ENCODE measurements at places on chromosomes 12 and 14.

- no peak for DNase-seq
These were observed 305.0 kb upstream of the DIO3 start for GRCh38 chr14:101256266-101256665.

- peak; percentile 76 for DNase-seq
These were observed 3.3 kb upstream of the POP5 start for GRCh38 chr12:120584343-120585149.

GRCh38 chr12:5244513-5244972, 187.4 kb upstream of the NTF3 start:
- DNase-seq = peak; percentile 28

- no peak for DNase-seq
These were observed 552.8 kb downstream of the VRK1 start for GRCh38 chr14:97349946-97350345.

- no peak for DNase-seq
These were observed 37.6 kb downstream of the SINHCAF start for GRCh38 chr12:31288381-31288780.

GRCh38 chr12:74538491-74539258, 1.0 kb downstream of the ATXN7L3B start:
- peak; percentile 65 for DNase-seq

GRCh38 chr12:105492591-105493545, 162.4 kb downstream of the C12orf75 start:
- DNase-seq = no peak

DNA sequence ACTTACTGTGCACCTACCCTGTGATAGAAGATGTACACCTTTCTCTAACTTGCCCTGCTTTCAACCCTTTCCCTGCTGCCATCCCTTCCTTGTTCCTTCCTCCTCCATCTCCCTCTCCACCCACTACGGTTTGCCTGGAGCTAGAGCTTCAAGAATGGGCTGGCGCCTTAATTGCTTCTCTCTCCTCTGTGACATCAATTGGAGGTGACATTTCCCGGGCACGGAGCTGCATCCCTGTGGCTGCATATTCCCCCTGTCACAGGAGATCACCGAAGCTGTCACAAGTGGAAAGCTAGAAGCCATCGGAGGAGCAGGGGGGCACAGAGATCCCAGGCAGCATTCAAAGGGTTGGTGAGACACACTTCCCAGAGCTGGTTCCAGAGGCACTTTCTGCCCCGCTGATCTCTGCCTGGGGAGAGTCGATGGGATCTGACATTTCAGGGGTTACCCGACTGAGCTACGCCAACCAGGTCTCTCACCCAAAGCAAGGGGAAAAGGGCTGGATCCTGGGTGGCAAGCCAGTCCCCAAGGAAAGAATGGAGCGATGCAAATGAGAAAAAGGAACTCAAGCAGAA, 604.9 kb downstream of the MED13L start:
- DNase-seq = no peak

GRCh38 chr14:22131749-22132476, 457.1 kb downstream of the DAD1 start:
- DNase-seq = no peak

- DNase-seq = no peak
These were observed 30.6 kb upstream of the RFX4 start for GRCh38 chr12:106552228-106552627.

- no peak for DNase-seq
These were observed 11.1 kb downstream of the DICER1 start for GRCh38 chr14:95146079-95146771.

- DNase-seq = no peak
These were observed 58.7 kb downstream of the TBK1 start for GRCh38 chr12:64510667-64511066.

- no peak for DNase-seq
These were observed 168.4 kb downstream of the FUT8 start for GRCh38 chr14:65580973-65581372.

GRCh38 chr14:102606296-102606695, 13.8 kb downstream of the RCOR1 start:
- no peak for DNase-seq

DNA sequence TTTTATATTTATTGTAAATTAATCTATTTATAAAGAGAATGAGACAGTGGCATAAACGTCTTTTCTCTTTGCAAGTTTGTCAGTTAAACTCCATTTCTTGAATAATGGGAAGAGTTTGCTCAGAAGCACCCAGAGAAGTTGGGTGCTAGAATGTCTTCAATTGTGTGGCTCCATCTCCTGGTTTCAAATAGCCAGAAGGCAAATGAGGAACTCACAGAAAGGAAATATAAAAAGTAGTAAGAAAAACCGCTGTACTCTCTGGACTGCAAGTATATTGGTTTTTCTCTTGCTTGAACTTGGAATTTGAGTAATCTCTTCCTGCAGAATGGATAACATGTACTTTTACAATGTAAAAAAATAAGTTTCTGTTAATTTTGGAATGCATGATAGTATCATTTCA, 217.5 kb downstream of the DPY19L2 start:
- DNase-seq = no peak

- no peak for DNase-seq
These were observed 23.1 kb upstream of the GNS start for GRCh38 chr12:64782191-64782876.

DNA sequence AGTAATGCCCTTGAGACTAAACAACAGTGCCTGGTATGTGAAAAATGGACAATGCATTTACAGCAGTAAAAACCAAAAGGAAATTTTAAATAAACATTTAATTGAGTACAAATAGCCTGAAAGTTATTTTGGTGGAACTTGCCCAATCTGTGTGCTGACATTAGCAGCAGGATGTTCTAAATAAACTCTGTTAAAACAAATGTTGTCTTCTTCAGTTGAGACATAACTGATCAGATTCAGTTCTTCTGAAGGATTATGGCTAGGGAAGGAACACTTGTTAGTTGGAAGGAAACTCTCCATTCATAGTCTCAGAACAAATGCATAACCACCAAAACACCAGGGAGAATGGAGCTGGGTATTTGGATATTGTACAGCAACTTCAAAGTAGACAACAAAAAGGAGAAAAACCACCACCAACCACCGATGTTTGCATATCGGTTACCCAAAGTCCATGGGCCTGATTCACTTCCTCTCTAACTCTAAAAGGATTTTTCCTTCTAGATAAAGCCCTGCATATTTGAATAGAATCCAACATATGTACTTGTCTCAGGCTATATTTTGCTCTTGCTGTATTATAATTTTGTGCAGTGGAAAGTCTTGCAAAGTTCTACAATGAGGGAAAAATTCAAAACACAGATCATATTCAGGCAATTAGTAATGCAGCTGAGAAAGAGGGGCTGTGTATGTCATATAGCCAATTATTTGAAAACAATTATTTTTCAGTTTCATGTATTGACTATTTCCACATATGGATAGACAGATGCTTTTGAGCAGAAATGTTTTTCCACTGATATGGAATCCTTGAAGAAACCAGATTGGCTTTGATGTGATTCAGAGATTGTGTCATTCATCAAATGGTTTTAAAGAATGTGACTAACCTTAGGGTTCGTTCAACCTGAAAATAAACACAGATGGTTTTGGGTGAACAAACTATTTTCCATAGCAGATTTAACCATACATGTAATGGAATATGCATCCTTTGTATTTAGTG, 152.2 kb upstream of the BMP4 start:
- DNase-seq = no peak

DNA sequence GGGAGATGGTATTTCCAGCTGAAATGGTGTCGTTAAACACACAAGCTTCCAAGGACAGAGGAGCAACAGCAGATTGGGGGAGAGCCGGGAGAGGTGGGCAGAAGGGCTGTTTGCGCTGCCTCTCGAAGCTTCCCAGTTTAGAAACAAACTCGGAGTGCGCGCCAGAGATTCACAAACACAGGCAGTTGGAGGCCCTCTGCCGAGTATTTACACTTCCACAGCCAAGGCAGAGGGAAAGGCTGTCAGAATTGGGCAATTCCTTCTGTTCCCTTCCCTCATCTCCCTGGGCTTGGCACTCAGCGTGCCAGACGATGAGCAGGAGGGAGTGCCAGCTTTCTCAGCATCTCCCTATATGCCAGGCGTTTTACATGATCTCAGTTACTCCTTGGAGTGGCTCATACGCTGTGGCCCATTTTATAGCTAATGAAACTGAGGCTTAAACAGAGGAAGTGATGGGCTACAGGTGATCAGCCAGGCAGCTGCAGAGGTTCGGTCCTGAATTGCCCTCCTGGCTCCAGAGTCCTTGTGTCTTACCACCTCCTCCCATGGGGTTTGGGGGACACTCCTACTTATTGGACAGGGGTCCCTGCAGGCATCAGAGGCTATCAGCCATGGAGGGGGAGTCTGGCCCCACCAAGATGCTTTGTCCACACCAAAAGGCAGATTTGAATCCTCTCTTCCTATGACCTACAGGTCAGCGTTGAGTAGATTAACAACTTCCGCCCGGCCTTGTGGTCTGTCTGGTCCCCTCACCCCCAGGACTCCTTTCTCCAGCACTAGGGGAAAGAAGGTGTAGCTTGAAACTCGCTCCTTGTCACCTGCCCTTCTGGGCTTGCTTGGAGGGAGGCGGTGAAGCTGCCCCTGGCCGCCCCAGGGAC, 3.1 kb downstream of the FAM222A start:
- peak; percentile 63 for DNase-seq

DNA sequence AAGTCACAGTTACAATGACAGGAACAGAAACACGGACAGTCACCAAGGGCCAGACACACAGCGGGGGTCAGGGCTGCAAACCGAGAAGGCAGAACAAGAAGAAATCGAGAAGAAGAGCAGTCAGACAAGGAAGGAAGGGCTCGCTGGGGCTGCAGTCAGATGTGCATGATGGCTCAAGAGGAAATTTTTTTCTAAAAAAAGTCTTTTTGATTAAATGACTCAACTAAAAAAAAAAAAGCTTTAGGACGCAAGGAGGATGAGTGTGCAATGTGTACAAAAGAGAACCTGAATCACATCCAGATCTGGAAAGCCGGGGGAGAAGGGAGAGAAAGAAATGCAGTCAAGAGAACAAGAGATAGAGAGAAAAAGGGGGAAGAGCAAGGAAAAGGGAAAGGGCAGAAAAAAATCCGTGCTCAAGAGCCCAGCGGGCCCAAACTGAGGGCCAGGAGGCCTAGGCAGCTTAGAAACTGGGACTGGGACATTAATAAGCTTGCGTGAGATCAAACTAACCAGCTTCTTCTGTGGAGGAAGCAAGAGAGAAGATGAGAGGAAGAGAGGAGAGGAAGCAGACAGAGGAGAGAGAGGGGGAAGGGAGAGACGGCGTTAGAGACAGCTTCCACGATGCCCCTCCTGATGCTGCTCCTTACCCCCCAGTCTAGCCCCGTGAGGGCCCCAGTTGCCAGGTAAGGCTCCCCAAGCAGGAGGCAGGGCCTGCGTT, 6.7 kb downstream of the IFFO1 start:
- DNase-seq = no peak

DNA sequence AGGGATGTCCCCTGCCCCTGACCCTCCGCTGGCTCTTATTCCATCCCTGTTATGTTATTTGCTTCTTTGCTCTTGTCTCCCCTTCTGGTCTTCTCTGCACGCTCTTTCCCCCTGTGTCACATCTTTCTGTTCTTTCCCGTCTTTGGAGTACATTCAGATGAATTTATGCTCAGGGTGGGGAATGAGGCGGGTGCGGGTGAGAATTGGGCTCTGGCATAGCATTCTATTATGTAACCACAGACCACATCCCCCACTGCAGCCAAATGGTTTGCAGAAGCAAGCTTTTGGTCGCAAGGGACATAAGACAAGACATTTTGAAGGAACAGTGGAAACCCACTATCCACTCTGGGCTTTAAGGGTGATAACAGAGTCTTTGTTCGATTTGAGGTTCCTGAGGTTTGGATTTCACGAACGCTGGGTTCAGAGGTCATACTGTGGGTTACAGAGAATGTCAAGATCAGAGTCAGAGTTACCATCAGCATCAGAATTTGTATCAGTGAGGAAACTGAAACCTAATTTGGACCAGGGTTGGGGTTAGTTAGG, 3.8 kb downstream of the ENDOU start:
- DNase-seq = no peak

GRCh38 chr14:22598099-22598895, at the start of gene ABHD4:
Gene ABHD4 (plus strand): TSS chr14:22598300. CDS start chr14:22598307, 7 bp downstream.
- DNase-seq = peak; percentile 95
